ENCODE measurements at places on chromosomes 6 and 20.

DNA sequence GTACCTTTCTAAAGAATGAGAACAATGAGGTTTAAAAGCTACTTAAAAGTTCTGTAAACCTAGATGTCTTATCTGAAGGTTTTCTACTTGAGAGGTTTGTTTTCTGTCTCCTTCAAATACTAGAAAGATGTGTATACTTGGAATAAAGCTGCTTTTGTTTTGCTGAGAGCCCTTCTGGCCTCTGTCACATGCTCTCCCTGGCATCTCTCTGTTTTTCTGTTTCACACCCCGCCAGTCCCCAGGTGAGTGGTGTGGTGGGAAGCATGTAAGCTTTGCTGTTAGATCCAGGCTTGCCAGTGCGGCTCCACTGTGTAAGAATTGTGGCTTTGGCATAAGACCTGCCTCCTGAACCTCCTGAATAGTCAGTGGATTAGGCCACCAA lies 56.8 kb downstream of the SNX9 start:
- no peak for DNase-seq

- no peak for DNase-seq
These were observed 22.8 kb downstream of the FITM2 start for GRCh38 chr20:44288252-44288651.

GRCh38 chr6:90361174-90361573 lies 64.5 kb upstream of the BACH2 start:
- no peak for DNase-seq

GRCh38 chr20:36129160-36129543 lies 25.4 kb upstream of the EPB41L1 start:
- DNase-seq: no peak

GRCh38 chr6:35590622-35591066 lies 77.9 kb upstream of the TULP1 start:
- DNase-seq: no peak

GRCh38 chr6:7668936-7669335 lies 57.0 kb upstream of the BMP6 start:
- no peak for DNase-seq

- DNase-seq: no peak
These were observed 914 bp upstream of the RANBP9 start for GRCh38 chr6:13712599-13712898.

DNA sequence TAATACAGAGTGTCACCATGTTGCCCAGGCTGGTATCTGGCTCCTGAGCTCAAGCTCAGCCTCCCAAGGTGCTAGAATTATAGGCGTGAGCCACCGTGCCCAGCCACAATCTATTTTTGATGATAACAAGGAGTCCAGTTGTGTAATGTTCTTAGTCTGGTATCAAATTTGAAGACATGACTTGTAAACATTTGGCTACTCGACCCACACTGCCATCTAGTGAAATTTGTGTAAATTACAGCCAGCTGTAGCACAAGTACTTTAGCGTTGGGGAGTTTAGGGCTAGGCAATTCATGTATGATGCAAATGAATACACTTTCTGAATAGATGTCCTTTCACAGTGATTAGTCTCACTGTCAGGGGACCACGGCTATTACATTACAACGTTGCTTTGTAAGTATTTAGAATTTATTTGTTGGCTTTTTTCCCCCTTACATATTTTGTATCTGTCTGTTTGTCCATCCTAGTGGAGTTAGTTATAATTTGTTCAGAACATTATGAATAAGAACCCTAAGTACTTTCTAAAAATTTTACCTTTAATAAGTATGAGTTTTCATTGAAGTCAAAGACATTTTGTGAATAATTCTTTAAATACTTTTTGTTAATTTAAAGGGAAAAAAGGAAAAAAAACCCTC lies 139.7 kb downstream of the PRDM13 start:
- DNase-seq: peak; percentile 37

GRCh38 chr6:156883497-156884252 lies 106.5 kb downstream of the ARID1B start:
- DNase-seq: no peak

DNA sequence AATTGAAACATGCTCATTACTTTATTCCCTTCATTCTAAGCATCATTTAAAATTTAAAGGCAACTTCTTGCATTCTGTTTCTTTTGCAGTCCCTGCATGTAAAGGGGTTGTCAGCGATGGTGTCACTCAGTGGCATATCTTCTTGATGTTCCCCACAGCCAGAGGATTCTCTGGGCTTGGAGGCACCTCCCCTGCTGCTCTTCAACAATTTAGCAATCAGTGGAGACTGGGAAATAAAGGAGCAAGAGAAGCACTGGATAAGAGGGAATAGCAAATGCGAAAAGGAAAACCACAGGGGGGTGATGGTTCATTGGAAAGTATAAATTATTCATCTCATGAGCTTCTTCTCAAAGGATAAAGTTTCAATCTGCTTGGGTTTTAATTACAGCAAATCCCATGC lies 30.7 kb upstream of the MC3R start:
- DNase-seq: no peak

DNA sequence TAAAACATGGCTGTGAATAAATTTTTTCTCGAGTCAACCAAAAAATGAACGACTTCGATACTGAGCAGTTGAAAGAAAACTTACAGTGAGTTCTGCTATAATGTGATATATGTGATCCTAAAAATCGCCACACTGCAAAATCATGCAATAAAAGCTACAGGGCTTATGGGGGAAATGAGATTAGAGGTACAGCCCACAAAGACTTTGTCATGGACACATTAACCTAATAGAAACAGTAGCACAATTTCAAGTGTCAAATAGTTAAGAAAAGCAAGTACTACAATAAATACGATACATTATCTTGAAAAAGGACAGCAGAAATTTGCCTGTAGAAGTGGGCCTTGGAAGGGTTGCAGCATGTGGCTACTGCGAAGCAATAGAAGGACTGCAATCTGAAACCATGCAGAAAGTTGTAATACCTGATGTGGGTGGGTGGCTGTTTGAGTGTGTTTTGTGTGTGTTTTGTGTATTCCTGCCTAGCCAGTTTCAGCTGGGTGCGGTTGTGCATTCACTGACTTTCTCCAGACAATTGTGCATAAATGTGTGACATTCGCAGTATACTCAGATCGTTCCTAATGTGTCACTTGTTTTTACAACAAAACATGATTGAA lies 79.1 kb downstream of the RPP40 start:
- no peak for DNase-seq

GRCh38 chr20:24469894-24470745 lies 691 bp downstream of the SYNDIG1 start:
- no peak for DNase-seq

- DNase-seq: no peak
These were observed 36.2 kb downstream of the RSPO4 start for GRCh38 chr20:965956-966355.

DNA sequence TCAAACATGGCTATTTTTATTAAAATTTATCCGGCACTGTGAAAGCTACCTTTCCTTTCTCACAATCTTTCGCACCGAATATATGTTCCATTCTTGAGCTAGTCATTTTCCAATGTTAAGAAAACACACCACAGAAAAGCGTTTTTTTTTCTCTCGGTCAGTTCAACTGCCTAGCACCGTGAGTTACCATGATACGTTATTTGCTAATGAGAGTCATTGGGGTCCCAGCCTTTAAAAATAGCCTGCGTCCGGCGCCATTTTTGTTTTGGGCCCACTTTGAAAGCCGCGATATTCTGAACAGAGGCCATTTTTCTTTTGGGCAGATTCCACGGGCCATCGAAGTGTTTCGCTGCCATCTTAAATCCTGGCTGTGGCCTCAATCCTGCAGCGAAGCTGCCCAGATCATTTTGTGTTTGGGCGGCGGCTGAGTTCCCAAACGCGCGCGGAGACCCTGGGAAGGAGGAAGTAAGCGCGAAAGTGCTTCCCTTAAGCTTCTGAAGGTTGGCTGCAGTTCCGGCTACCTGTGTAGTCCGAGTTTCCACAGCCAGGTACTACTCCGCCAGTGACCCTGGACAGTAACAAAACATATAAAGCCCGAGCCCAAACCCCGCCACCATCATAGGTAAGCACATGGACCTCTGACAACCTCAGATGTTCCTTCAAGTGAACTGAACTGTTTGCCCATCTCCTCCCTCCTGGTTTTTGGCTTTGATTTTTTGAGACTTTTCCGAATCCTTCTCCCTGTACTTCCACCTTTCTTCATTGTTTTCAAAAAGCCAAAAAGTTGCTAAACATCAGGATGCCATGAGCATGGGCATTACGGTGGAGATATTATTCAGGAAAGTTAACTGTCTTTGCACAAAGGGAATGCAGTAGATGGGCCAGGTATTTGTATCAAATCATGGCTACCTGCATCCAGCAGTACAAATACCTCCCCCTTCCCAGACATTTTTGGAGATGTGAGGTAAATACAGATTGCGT lies at the start of gene SLX4IP:
SLX4IP (plus strand) TSS at position 474 of the 981 bp plus-strand sequence. CDS start 22,900 bp downstream, outside the sequence.
- DNase-seq: peak; percentile 82

GRCh38 chr6:88547768-88548167 lies 381.6 kb upstream of the CNR1 start:
- DNase-seq: no peak

- DNase-seq: no peak
These were observed 26.1 kb downstream of the SPATA2 start for GRCh38 chr20:49889001-49889934.

DNA sequence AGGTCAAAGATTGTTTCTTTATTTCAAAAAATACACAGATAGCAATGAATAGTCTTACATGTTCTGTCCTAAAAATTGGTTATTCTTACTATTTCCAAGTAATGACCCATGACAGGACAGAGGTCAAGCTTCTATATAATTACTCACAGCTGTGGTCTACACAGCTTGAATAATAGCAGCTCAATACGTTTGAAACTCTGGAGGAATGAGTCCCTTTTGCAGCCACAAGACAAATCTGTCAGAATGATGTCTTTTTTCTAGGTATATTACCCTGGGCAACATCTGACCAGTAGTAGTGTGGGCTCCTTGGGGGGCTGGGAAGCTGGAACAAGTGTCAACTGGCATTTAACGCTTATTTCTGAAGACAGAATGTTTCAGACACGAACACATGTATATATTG lies 84.9 kb upstream of the HTR1B start:
- DNase-seq: no peak

- no peak for DNase-seq
These were observed 74.7 kb downstream of the STXBP5 start for GRCh38 chr6:147278891-147279290.

GRCh38 chr20:1267161-1267560 lies 1.1 kb downstream of the SNPH start:
- no peak for DNase-seq

GRCh38 chr20:58867211-58867610 lies 14.7 kb downstream of the GNAS start:
- no peak for DNase-seq

GRCh38 chr6:154617175-154617574 lies 106.7 kb upstream of the CNKSR3 start:
- no peak for DNase-seq

GRCh38 chr20:31673943-31674463 lies 36.3 kb downstream of the COX4I2 start:
- DNase-seq: no peak

DNA sequence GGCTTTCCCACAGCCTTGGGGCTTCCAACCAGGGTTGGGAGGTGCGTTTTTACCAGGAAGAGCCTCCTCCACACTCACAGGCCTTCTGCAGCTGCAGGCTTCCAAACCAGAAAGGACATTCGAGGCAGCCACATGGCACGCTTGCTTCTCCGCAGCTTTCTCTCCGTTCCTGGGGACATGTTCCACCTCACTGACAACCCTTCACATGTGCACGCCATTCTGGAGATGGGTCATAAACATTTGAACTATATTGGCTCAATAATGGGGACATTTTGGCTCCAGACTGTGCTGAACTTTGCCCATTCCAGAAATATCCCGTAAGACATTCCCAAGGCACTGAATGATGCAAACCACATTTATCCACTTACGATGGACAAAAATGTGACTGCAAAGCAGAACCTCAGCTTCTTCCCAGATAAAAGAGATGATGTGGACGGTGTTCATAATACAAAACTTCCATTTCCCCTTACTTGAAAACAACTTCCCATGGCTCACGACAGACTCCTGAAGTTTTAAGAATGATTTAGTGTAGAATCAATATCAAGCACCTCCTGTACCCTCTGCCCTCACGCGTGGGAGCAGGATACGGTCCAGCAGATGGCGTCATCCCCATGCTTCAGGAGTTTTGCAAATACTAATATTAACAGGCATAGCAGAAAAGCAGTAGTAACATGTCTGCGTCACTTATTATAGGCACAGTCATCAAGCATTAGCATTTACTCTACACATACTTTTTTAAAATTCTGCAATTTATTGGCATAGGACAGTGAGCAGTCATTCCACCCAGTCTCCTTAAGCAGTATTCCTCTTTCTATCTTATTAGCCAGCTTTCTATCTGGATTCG lies 25.4 kb upstream of the FOXF2 start:
- peak; percentile 62 for DNase-seq

GRCh38 chr20:37123441-37123840 lies 27.6 kb upstream of the RBL1 start:
- no peak for DNase-seq

- no peak for DNase-seq
These were observed 77.5 kb downstream of the C6orf118 start for GRCh38 chr6:165231581-165232561.

- DNase-seq: peak; percentile 79
These were observed 30.2 kb upstream of the SGK1 start for GRCh38 chr6:134347885-134348805.

DNA sequence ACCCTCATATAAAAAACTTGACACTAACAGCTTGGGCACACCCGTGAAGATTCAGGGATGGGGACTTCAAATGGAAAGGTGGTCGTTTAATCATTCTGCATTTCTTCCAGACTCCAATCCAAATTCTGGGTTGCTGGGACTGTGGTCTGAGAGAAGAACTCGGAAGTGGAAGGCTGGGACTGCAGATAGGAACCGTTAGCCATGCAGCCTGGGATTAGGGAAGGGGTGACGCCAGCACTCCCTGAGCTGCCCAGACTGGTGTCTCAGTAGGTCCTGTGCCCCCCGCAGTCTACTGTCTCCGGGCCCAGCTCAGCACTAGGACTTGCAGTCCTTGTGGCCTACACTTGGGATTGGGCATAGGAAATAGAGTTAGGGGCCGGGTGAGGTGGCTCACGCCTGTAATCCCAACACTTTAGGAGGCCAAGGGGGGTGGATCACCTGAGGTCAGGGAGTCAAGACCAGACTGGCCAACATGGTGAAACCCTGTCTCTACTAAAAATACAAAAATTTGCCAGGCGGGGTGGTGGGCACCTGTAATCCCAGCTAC lies 511 bp upstream of the CLIC1 start:
- no peak for DNase-seq

GRCh38 chr6:133689863-133690262 lies 199.1 kb upstream of the TCF21 start:
- DNase-seq: no peak

- no peak for DNase-seq
These were observed 235.8 kb downstream of the PHACTR1 start for GRCh38 chr6:12952318-12952717.
